B cell (primary cell): ENCODE measurements at places on chromosomes 16 and 17. TPM values are rescaled to one million over a fixed set of nuclear protein-coding genes. Genes with fewer than 3 reads are reported as not detected.

DNA sequence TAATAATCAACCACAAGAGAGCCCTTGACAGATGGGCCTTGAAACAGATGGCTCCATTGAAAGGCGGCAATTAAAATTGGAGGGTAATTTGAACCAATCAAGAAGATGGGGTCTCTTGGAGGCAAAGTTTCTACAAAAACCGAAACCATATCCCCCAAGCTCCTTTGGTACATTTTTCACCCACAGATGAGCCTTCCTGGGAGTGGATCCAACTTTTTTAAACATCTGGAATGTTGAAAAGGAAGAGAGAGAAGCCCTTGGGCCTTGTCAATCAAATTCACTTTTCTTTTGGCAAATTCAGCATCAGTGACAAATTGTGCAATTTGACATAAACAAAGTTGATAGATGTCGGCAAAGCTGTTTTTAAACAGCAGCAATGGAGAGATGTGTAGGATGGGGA is 13.2 kb upstream of the NUP93 start:
- no peaks in the 10 kb centered on the region for H3K4me1 ChIP-seq
- no peak for DNase-seq
- no peaks in the 10 kb centered on the region for H3K27me3 ChIP-seq
- no peak overlapping the region for H3K4me3 ChIP-seq
- H3K36me3 ChIP-seq = no peaks in the 10 kb centered on the region

GRCh38 chr17:10169290-10169689 is 29.1 kb downstream of the GAS7 start:
- no peaks in the 10 kb centered on the region for H3K36me3 ChIP-seq
- DNase-seq = no peak
- H3K4me3 ChIP-seq = no peak overlapping the region
- H3K4me1 ChIP-seq = peaks cover 37% of the 10 kb centered on the region
- H3K27me3 ChIP-seq = no peaks in the 10 kb centered on the region

GRCh38 chr16:6728381-6728780 is 604.3 kb upstream of the RBFOX1 start:
- no peak for DNase-seq

GRCh38 chr17:235831-236640 is 54.6 kb upstream of the DOC2B start:
- peaks cover 8% of the 10 kb centered on the region for H3K27me3 ChIP-seq
- no peak overlapping the region for H3K4me3 ChIP-seq
- no peaks in the 10 kb centered on the region for H3K36me3 ChIP-seq
- no peaks in the 10 kb centered on the region for H3K4me1 ChIP-seq

DNA sequence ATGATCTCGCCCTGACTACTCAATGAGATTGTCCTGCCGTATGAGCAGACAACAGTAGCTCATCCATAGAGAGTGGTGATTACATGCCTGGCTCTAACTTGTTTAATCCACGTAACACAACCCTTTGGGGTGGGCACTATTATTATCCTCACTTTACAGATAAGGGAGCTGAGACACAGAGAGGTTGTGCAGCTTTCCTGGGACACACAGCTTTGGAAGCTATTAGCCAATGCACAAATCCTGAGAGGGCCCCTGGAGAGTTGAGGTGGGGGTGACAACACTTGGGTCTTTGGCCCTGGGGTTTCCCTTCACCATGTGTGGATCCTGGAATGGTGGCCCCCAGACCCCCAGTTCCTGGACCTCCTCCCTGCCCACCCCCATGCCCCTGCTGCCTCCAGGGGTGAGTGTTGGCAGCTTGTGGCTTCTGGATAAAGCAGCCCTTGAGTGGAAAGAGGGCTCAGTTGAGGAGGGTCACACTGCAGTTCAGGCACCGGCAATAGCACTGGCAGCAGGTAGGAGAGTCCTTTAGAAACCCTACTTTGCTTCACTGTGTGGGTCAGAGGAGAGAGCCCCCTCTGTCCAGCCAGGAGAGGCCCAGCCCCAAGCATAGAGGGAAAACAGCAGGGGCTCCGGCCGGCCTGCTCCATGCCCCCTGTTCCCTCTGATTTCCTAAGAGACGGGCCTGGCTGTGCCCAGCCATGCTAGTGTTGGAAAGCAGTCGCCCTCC is 230.7 kb downstream of the KATNIP start:
- H3K4me3 ChIP-seq = no peak overlapping the region
- H3K36me3 ChIP-seq = no peaks in the 10 kb centered on the region
- H3K27me3 ChIP-seq = no peaks in the 10 kb centered on the region
- no peak for DNase-seq
- H3K27ac ChIP-seq = no peak overlapping the region

DNA sequence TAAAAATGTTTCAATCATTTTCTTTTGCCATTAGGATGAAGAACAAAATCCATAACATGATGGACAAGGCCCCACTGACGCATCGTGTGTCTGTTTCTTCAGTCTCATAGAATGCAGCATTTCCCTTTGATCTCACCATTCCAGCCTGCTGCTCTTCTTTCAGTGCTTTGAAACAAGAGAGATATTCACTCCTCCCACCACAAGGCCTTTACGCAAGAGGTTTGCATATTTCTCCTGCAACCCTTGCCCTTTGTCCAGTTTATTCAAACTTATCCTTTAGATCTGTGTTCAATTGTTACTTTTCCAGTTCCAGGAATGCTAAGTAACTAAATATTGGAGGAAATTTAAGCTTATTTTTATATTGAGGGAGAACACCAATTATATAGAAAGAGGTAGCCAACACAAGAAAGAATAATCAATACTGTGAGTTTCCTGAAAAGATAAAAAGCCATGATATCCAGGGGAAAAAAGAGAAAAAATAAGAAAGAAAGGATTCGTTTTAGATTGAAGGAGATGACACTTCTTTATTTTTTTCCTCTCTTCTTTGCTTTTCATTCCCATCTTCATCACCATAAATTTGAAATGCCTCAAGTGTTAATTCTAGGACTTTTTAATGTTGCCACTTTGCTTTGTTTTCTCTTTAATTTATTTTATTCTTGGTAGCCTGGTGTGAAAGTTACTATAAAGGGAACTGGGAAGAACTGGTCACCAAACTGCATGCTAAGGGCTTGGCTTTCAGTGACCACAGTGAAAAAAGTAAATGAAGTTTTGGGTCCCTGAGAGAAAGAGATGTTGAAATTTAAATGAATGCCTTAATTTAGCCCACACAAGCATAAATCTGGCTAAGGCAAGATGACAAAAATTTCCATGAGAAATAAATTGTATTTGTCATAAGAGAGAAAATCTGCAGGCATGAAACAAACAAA is 102.1 kb downstream of the KIF2B start:
- H3K27me3 ChIP-seq = no peaks in the 10 kb centered on the region
- no peaks in the 10 kb centered on the region for H3K4me1 ChIP-seq
- H3K4me3 ChIP-seq = no peak overlapping the region
- H3K36me3 ChIP-seq = no peaks in the 10 kb centered on the region
- DNase-seq = no peak

DNA sequence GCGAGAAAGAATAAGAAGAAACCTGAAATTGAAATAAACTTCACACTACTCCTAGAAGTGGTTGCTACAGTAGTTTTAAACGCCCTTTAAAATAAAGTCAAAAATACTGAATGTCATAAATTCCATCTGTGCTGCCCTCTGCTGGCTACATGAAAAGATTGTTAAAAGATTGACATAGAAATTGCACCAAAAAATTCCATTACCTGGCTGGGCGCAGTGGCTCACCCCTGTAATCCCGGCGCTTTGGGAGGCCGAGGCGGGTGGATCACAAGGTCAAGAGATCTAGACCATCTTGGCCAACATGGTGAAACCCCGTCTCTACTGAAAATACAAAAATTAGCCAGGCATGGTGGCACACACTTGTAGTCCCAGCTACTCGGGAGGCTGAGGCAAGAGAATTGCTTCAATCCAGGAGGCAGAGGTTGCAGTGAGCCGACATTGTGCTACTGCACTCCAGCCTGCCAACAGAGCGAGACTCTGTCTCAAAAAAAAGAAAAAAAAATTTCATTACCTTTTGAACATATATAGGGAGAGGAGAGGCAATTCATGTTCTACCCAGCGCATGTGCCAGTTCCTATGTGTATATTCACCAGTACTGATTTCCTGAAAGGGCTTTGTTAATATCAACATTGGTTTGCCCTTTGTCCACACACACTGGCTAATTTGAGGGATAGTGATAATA is 36.5 kb downstream of the CYTH1 start:
- H3K4me1 ChIP-seq = peaks cover 87% of the 10 kb centered on the region
- no peak overlapping the region for H3K4me3 ChIP-seq
- no peaks in the 10 kb centered on the region for H3K27me3 ChIP-seq
- DNase-seq = peak; percentile 70
- peak overlapping the region; percentile 91 for H3K27ac ChIP-seq

- H3K27ac ChIP-seq = no peak overlapping the region
- H3K4me1 ChIP-seq = peaks cover 55% of the 10 kb centered on the region
- no peak for DNase-seq
- no peaks in the 10 kb centered on the region for H3K27me3 ChIP-seq
Observed at GRCh38 chr17:74749279-74750038, 1.0 kb downstream of the NHERF1 start.

DNA sequence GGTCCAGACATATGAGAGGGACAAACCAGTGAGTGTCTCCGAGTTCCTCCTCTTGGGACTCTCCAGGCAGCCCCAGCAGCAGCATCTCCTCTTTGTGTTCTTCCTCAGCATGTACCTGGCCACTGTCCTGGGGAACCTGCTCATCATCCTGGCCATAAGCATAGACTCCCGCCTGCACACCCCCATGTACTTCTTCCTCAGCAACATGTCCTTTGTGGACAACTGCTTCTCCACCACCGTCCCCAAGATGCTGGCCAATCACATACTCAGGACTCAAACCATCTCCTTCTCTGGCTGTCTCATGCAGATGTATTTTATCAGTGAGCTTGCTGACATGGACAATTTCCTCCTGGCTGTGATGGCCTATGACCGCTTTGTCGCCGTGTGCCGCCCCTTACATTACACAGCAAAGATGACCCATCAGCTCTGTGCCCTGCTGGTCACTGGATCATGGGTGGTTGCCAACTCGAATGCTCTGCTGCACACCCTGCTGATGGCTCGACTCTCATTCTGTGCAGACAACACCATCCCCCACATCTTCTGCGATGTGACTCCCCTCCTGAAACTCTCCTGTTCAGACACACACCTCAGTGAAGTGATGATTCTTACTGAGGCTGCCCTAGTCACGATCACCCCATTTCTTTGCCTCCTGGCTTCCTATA is 19.2 kb downstream of the ZNF200 start:
- DNase-seq = no peak
- no peak overlapping the region for H3K4me3 ChIP-seq
- H3K27me3 ChIP-seq = no peaks in the 10 kb centered on the region
- H3K4me1 ChIP-seq = peaks cover 16% of the 10 kb centered on the region

- H3K27ac ChIP-seq = no peak overlapping the region
- no peak for DNase-seq
- H3K4me1 ChIP-seq = no peaks in the 10 kb centered on the region
- H3K36me3 ChIP-seq = peaks cover 5% of the 10 kb centered on the region
- no peaks in the 10 kb centered on the region for H3K27me3 ChIP-seq
Observed at GRCh38 chr16:22327446-22327775, 30.2 kb downstream of the POLR3E start.

GRCh38 chr17:31752584-31752983 is 106.5 kb downstream of the COPRS start:
- H3K27ac ChIP-seq = no peak overlapping the region
- no peak for DNase-seq
- H3K4me1 ChIP-seq = no peaks in the 10 kb centered on the region
- peaks cover 3% of the 10 kb centered on the region for H3K27me3 ChIP-seq

DNA sequence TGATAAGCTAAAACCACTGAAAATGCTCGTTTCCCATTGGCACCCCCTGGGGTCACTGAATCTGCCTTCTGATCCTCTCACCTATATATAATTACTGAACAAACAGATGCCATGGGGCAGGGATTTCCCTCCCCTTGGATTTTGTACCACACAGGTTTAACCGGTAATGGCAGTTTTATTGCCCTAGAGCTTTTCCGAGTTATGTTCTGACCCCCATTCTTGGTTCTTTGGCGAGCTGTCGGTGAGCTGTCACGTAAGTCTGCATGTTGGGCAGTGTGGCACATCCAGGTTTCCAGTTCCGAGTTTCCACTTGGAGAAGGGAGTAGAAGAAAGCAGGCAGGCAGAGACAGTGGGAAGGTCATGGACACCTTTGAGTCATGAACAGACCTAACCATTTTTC is 7.1 kb downstream of the TMEM97 start:
- no peaks in the 10 kb centered on the region for H3K36me3 ChIP-seq
- no peak overlapping the region for H3K27ac ChIP-seq
- no peaks in the 10 kb centered on the region for H3K4me1 ChIP-seq
- H3K27me3 ChIP-seq = no peaks in the 10 kb centered on the region
- no peak overlapping the region for H3K4me3 ChIP-seq
- DNase-seq = no peak

GRCh38 chr17:71500761-71501555 is 619.9 kb upstream of the SOX9 start:
- H3K4me1 ChIP-seq = no peaks in the 10 kb centered on the region
- H3K4me3 ChIP-seq = no peak overlapping the region
- no peak overlapping the region for H3K27ac ChIP-seq
- no peaks in the 10 kb centered on the region for H3K27me3 ChIP-seq
- DNase-seq = no peak
- H3K36me3 ChIP-seq = no peaks in the 10 kb centered on the region

SCARF1 gene
- 3.4 and 3.7 TPM in 2 replicates for total RNA-seq

ASB16 gene
- total RNA-seq = not detected in 2 replicates
